ENCODE measurements at places on chromosomes 12 and 14.
A peak's percentile ranks its signal among the peaks of the same experiment; 100 is the strongest.

DNA sequence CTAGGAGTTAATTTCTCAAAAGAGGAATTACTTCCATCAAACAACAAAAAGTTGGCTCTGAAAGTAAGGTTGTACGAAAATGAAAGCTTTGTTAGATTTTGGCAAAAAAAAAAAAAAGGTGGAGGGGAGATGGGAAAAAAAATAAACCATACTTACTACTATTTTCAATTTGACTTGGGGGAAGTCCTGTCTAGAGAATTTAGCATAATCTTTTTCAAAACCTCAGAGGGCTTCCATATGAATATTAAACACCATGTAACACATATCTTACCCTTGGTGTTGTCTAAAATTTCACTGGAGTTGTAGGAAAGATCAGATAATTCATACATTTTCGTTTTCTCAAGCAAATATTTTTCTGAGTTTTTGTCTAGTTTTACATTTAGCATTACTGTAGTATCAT, 17.5 kb downstream of the GRIP1 start:
- no peak for DNase-seq

GRCh38 chr12:62714181-62714773, 220.7 kb downstream of the PPM1H start:
- DNase-seq = no peak

GRCh38 chr12:5258498-5258897, 173.4 kb upstream of the NTF3 start:
- DNase-seq = no peak

GRCh38 chr14:35406506-35407305, 2.2 kb upstream of the NFKBIA start:
- DNase-seq = no peak

GRCh38 chr14:61602003-61602732, 93.1 kb upstream of the HIF1A start:
- DNase-seq = no peak

DNA sequence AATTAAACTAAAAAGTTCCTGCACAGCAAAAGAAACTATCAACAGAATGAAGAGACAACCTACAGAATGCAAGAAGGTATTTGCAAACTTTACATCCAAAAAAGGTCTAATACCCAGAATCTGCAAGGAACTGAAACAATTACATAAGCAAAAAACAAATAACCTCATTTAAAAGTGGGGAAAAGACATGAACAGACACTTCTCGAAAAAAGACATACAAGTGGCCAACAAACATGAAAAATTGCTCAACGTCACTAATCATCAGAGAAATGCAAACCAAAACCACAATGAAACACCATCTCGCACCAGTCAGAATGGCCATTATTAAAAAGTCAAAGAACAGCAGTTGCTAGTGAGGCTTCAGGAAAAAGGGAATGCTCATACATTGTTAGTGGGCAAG, 15.2 kb downstream of the PDE6H start:
- no peak for DNase-seq

DNA sequence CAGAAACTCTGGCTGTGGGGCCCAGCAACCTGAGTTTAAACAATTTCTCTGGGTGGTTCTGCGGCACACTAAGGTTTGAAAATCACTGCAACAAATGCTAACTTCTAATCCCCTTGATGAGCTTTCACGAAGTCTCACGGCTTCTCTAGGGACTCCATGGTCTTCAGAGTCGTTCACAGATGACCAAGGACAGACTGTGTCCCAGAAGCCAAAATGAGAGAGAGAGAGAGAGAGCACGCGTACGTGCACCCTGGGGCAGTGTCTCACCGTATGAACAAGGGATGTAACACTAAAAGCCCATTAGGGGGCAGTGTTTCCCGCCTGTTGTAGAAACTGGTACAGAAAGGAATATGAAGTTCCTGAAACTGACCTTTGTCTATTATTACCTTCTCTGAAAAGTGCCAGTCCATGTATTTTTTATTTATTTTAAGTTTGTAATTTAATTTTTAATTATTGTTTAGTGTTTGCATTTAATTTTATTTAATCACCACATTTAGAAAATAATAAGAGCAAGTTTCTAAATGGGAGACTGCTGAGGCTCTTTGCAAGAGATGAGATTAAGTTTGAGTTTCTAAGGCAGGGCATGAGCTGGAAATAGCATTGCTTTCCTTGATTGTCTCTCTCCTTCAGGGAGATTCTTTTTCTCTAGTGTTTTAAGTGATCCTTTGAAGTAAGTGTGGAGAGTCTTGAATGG, 3.4 kb downstream of the APOLD1 start:
- peak; percentile 51 for DNase-seq

DNA sequence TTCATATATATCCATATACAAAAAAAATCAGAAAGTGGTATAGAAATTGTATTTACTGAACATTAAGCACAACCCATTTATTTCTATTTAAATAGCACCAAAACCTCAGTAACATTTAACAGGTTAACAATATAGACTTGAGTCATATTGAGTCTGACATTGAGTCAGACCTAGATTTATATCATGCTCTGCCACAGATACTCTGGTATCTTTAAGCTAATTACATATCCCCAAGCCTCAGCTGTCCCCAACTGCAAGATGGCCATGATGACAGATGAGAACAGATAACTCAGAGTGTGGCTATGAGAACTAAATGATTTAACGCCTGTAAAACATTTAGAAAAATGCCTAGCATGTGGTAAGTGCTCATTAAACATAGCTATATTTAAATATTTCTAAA, 40.3 kb downstream of the IFNG start:
- DNase-seq = no peak

DNA sequence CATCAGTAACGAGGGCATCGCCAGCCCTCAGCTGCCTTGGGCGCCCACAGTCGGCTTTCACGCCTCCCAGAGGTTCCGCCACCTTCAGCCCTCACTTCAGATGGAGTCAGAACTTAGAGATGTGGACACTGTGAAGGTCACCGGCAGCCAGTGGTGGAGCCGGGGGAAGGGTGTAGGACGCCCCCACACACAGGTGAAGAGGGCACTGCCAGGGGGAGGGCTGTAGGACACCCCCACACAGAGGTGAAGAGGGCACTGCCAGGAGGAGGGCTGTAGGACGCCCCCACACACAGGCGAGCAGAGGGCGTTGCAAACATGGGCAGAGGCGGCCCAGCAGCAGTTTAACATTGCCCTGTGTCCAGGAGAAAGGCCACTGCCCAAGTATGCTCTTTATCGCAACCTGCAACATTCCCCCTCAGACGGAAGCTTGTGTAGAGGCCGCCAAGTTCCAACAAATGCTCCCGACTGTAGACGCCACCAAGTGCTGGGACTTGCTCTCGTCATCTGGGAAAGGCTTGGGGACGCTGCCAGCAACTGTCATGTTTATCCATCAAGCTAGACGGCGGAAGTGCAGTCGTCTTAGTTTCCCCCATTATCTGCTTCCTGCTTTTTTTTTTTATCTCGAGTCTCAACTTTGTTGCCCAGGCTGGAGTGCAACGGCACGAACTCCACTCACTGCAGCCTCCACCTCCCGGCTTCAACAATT, 4.9 kb upstream of the ANKLE2 start:
- no peak for DNase-seq

GRCh38 chr14:51401272-51401671, 161.2 kb downstream of the TMX1 start:
- DNase-seq = no peak

DNA sequence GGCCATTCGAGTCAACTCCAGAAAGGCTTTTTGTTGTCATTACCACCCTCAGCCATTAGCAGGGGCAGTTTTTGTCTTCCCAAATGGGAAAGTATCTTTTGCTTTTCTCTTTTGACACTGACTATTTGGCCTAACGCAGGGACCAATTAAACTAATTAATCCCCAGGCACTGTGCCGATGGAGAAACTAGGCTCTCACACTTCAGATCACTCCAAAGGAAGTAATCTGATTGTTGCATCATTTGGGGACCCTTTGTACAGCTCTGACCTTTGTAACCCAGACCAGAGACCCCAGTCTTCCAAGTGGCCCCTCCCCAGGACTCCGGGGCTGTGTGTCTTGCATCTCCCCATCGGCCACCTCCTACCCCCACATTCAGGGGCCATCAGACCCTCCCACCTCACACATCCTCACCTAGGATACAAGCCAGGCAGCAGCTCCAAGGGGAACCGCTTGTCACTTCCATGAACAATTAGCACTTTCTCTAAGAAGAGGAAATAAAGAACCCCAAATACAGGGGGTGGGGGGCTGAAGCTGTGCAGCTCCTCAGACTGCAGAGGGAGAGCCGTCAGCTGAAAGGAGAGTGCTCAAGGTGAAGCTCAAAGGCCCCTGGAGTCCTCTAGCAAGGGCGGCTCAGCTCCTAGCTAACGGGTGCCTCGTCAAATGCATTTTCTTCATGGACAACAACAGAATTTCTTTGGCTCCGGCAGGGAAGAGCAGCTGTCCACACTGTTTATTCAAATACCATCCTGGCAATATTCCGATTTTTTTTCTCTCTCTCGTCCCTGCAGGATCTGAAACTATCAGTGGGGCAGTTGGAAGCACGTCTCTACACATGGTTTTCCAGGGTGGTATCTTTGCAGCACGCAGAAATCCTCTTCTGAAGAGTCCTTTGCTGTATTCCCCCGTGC, 64.3 kb upstream of the DIO3 start:
- DNase-seq = no peak

GRCh38 chr14:38243696-38244240, 12.1 kb downstream of the CLEC14A start:
- DNase-seq = no peak

DNA sequence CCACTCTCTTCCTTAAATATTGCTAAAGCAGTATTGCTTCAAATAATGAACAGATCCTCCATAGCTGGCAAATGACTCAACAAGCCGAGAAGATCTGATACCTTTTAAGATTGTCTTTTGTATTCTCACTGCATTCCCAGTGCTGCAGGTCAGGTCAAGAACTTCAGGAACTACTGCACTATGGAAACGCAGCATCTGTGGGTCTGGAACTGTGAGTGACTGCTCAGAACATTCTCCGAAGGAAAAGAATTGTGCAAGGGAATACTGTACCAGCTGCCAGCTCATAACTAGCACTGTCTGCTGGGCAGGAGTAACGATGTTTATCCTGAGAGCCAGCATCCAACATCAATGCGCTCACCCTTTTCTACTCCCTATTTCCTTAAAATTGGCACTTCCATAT, 348.0 kb upstream of the SOX5 start:
- no peak for DNase-seq

DNA sequence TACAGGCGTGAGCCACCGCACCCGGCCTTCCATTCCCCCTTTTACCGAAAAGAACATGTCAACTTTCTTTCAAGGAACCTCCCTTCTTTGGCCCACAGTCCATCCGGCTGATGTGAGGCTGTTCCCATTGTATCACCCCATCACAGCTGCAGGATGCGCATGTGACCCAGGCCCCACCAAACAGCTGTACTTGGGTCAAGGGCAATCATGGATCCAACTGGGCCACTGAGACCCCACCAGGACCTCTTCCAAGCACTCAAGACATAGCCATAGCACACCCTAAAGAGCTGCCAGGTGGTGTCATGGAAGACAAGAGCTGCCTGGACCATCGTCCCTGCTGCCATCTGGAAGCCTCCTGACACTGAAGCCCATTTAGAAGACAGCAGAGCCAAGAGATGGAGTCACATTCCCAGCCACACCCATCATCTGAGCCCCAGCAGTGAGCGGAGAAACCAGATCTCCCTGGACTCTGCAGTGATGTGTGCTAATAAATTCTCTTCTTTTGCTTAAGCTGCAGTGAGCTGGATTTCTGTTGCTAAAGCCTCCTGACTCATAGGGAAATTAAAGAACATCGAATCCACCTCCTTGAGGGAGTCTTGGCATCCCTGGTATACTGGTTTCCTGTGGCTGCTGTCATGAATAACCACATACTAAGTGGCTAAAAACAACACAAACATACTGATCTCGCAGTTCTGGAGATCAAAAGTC, 105.6 kb downstream of the KSR2 start:
- DNase-seq = no peak

- DNase-seq = no peak
Measured at GRCh38 chr12:53754633-53755264, 3.0 kb upstream of the CISTR start.

DNA sequence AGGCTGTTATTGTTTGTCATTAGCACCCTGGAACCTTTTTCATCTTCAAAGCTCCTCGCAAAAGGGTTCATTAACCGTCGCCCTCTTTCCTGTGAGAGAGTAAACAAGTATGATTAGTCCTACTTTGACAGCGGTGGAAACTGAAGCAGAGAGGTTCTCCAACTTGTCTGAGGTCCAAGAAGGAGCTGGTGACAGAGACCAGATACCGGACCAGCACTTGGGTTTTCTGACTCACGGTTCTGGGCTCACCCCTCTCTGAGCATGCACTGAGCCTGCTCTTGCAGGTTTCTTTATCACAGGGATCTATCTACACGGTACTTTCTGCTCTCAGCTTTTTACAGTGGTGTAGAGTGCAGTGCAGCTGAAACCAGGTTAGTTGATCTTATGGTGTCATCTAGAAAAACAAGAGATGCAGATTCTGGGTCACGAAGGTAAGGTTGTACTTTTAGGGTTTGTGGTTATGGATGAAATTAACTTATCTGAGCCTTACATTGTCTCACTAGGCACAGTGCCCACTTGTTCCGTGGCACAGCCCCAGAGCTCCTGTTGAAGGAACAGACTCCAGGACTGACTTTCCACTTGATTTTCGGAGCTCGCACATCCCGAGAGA, 62.1 kb downstream of the PPP2R5C start:
- DNase-seq = peak; percentile 61

DNA sequence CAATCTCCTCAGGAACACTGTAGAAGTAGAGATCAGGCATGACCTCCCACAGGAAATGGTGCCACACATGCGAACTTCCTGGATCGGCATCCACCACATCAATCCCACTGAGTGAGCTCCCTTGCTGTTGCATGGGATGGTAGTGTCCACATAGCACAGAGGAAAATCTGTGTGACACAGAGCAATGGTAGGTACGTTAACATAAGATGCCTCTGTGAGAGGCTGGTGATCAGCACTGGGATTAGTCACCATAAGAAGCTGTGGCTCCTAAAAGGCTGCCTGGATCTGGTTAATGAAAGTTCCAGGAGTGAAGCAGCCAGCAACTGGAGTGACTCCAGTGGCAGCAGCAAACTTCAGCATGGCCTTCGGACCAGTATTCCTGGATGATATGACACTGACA, 21.8 kb downstream of the WDHD1 start:
- no peak for DNase-seq

- no peak for DNase-seq
Measured at GRCh38 chr14:42554091-42554490, 947.4 kb downstream of the LRFN5 start.

DNA sequence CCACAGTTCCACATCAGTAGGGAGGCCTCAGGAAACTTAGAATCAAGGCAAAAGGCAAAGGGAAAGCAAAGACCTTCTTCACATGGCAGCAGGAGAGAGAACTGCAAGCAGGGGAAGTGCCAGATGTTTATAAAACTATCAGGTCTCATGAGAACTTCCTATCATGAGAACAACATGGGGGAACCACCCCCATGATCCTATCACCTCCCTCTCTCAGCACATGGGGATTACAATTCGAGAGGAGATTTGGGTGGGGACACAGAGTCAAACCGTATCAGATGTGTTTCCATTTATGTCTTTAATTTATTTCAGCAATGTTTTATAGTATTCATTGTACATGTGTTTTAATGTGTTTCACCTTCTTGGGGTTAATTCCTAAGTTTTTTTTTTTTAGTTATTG, 25.8 kb downstream of the METAP2 start:
- DNase-seq = no peak
